Stimulated activated CD4-positive, alpha-beta T cell treated with anti-CD3 and anti-CD28 coated beads, Interleukin-2, amount 100 ng/mL, for 48 hours (primary cell): ENCODE measurements at places on chromosomes 11 and 22.

DNA sequence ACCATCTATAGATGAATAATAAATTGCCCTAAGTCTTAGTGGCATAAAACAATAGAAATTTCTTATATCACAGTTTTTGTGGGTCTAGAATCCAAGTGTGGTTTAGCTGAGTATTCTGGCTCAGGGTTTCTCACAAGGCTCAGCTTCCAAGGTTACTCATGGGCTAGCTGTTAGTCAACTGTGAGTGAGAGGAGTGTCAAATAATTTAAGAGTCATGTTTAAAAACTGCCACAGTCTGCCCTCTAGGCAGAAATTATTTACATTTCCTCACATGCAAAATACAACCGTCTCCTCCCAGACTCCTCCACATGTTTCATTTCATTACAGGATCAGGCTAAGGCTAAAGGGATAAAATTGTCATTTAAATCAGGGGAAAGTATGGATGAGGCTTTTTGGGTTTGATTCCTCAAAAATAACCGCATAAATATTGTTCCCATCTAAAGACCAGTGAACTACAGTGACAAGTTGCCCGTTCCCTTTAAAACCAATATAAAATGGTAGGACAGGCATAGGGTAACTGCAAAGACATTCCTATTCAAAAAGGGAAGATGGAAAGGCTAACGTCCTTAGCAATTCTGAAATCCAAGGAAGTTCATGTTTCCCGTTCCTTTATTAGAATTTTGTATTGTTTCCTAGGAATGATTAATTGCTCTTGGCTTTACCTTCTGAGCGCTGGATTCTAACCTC, 324.3 kb downstream of the DYNC2H1 start:
- DNase-seq = no peak

DNA sequence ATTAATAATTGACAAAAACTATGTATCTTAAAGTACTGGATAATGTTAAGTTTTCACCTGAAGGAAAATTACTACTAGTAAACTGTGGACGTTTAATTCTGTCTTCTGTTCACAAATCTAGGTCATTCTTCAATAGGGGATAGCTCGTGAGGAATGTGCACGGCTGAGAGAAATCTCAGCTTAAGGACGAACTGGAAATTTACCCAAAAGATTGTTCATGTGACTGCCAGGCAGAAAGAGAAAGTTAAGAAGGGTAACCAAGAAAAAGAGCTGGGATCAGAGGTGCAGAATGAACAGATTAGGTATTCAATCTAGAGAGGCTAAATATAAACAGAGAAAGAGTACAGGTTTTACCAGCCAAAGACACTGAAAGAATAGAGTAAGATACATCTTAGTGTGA, 245.3 kb downstream of the CASP12 start:
- DNase-seq = no peak

DNA sequence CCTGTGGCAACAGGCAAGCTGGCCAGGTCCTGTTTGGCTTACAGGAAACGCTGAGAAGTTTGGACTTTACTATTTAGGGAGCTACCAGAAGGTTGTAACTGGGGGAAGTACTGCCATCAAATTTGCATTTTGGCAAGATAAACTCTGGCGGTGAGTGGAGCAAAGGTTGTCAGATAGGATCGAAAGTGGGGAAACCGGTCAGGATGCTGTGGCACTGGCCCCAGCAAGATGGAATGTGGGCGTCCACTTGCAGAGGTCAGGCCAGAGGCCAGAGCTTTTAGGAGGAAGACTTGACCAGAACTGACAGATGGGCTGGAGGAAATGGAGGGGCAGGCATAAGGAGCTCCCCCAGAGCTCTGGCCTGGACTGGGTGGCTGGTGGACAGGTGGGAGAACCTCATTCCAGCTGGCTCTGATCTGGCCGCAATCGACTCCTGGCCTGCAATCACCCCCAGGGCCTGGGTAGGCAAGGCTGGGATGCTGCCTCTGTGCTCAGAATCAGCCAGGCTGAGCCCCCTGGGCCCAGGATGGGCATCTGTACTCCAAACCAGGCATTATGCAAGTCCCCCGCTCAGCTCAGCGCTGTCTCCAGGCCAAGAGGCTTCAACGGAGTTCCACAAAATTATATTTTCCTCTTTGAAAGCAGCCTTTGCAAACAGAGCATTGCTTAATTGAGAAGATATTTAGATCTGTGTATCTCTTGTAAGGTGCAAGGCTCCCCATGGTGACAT, 178.3 kb upstream of the NECTIN1 start:
- no peak for DNase-seq

GRCh38 chr11:73660497-73661034, 14.2 kb downstream of the PLEKHB1 start:
- no peak for DNase-seq
